ENCODE measurements at places on chromosomes 16 and 17.

DNA sequence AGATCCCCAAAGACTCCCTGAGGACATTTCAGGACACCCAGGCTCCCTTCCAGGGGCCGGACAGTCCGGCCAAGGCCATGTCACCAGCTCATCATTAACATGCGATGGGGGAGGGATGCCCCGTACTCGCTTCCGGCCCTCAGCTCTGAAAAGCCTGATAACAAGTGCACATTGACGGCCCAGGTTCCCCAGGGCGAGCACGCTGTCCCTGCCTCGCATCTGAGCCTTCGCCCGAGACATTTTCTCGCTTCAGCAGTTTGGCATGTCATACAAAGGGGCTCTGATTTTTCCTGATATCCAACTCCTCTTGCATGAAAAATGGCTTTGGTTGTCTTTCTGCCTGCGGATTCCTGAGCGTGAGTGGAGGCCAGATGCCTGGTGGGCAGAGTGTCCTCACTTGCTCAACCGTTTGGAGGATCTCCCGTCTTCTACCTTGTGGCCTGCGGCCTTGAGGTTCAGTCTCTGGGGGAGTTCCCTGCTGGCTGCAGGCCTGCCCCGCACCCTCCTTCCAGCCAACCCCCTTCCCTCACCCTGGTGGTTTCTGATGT lies 14.1 kb downstream of the CACNG4 start:
- DNase-seq = no peak

- DNase-seq = no peak
These were observed 8.7 kb upstream of the IL4R start for GRCh38 chr16:27304881-27305745.

- DNase-seq = no peak
These were observed 20.1 kb downstream of the SIAH1 start for GRCh38 chr16:48365025-48365600.

DNA sequence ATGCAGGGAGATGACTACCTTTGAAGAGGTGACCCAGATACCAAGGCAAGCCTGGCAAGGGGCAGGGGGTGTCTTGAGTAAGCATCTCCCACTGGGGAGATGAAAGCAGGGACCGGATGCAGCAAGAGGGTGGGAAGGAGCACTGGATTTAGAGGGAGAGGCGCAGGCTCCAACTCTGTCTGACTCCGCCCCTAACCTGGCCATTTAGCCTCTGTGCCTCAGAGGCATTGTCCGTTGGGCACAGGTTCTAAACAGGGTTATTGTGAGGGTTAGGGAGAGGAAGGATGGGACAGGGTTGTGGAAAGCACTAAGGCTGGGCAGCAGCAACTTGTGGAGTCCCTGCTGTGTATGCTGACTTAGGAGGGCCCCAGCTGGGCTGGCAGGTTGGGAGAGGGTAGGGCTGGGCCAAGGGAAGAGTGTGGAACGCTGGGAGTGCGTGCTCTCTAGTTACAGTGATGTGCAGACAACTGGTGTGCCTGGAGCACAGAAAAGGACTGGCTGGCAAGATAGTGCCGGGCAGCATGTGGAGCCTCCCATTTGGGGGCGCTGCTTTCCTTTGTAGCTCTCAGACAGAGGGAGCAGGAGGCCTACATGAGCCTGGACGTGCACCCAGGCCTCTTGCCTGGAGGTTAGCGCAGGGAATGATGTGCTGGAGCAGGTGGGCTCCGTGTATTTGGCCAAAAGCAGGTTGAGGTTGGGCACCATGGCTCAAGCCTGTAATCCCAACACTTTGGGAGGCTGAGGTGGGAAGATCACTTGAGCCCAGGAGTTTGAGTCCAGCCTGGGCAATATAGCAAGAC lies 26.2 kb downstream of the TBX2 start:
- no peak for DNase-seq

DNA sequence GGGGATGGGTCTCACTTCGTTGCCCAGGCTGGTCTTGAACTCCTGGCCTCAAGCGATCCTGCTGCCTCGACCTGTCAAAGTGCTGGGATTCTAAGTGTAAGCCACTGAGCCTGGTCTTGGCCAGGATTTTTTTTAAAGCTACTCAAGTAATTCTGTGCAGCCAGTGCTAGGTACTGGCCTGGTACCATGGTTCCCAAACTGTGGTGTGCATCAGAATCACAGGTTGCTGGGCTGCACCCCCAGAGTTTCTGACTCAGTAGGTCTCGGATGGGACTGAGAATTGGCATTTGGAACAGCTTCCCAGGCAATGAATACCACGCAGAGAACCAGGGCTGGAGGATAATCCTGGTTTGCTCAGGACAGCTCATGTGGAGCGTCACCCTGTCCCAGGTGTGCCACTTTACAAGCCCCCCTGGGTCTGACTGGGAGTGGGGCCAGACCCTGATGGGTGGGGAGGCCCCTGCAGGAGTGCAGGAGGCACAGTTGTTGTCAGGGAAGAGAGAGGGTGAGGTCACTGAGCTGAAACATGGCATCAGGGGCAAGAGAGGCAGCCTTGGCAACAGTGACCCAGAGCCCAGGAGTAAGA lies 10.7 kb upstream of the MRPS23 start:
- no peak for DNase-seq

GRCh38 chr17:62870552-62870971 lies 62.4 kb upstream of the MARCHF10 start:
- no peak for DNase-seq

DNA sequence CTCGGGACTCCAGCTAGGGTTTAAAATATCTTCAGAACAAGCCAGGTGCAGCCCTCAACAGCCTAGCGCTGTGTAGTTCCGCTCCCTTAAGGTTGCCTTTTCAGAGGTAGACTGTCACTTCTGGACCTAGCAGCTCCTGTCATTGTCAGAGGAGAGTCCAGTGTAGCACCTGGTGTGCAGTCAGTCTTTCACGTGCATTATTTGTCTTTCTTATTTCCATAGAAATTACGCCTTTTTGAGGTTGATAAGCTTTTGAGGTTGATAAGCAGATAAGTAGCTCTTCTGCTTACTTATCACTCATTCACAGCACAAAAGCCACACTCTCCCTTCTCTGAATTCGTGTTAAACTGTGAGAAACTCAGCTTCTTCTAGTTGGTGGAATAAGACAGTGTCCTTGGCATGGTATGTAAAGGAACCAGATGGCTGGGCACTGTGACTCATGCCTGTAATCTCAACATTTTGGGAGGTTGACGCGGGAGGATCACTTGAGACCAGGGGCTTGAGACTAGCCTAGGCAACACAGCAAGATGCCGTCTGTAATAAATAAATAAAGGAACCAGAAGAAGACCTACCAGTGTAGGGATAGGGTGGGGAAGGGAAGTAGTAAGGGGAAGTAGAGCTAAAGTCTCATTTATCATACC lies 10.2 kb downstream of the EEF2K start:
- no peak for DNase-seq

DNA sequence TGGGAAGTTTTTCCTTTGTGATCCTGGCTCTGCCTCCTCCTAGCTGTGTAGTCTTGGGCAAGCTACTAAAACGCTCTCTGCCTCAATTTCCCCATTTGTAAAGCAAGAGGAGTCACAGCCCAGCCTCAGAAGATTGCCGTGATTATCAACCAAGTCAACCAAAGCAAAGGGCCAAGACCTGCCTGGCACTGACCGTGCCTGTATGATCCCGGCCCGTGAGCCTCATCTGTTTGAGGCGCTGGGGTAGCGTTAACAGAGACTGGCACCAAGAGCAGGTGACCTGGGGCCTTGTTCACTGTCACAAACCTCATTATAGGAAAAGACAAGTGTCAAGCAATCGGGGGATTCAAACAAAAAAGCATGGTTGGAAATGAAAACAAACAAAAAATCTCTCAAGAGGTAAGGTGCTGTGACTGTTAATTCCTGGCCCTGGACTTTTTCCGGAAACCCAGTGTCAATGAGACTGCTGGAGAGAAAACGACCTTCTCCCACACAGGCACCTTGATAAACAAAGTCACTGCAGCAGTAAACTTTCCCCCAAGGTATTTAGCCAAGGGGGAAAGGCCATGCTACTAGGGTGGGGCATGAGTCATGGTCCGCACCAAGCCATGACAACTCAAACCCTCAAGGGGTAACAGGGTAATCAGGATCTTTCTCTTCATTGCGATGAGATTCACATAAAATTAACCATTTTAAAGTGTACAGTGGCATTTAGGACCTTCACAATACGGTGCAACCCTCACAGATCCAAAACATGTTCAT lies 5.4 kb downstream of the MEAK7 start:
- no peak for DNase-seq

- DNase-seq = no peak
These were observed 53.0 kb downstream of the SF3B3 start for GRCh38 chr16:70576431-70577255.

GRCh38 chr17:9444687-9445086 lies 130.9 kb downstream of the STX8 start:
- DNase-seq = no peak

- DNase-seq = peak; percentile 39
These were observed at the start of gene GPRC5B for GRCh38 chr16:19884611-19885450. TSS of gene GPRC5B (minus strand) at chr16:19884848. CDS start at chr16:19872845, 12,003 bp downstream.

DNA sequence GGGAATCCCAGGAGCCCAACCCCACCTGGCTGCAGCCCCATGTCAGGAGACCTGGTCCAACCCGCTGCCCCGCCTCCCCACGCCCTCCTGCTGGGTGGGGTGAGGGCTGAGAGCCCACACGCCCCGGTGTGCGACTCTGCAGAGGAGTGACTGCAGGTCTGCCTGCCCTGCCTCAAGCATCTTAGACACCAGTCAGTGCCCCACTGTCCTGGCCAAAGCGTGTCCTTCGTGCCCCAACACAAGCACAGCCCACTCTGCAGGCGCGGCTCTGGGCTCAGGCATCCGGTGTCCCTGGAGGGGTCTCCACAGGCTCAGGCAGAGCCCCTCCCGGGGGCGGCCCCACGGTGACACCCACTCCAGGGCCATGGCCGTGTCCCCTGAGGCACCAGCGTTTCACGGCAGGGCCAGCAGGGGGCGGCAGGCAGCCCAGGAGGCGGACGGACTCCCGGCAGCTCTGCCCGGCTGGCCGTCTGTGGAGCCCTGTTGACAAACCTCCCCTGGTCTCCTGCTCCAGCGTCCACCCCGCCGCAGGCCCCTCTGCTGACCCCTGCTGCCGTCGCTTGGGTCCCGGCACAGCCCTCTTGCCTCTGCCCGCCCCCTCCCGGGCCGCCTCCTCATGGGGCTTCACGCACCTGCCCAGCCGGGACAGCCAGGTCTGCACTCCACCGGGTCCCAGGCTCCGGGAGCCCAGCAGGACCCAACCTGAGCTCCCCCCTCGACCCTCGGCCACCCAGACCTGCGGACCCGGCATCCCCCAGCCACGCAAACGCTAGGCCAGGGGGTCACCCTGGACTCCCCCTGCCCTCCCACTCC lies 8.6 kb upstream of the UBE2I start:
- no peak for DNase-seq

GRCh38 chr17:49437696-49438435 lies 23.2 kb upstream of the PHB1 start:
- no peak for DNase-seq

DNA sequence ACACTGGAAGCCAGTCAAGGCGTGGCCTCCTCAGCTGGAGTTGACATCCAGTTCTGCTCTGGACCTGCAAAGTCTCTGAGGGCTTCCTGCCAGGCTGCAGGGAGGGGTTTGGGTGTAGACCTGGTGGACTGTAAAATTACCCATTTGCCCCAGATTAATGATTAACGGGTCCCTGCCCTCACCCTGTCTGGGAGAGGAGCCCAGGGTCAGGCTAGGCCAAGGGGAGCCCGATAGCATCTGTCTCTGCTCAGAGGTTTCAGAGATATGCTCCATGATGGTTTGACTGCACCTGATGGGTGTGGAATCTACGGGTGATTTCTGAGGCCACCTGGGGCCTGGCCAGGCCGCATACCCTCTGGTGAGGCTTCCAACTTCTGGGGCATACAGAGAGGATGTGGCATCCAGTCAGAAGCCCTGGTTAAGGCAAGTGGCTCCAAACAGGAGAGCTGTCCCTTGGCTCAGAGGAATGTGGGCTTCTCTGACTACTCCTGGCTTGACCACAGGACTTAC lies 11.2 kb downstream of the PPY start:
- no peak for DNase-seq

- DNase-seq = peak; percentile 46
These were observed 61.4 kb downstream of the NFATC3 start for GRCh38 chr16:68146585-68146984.

DNA sequence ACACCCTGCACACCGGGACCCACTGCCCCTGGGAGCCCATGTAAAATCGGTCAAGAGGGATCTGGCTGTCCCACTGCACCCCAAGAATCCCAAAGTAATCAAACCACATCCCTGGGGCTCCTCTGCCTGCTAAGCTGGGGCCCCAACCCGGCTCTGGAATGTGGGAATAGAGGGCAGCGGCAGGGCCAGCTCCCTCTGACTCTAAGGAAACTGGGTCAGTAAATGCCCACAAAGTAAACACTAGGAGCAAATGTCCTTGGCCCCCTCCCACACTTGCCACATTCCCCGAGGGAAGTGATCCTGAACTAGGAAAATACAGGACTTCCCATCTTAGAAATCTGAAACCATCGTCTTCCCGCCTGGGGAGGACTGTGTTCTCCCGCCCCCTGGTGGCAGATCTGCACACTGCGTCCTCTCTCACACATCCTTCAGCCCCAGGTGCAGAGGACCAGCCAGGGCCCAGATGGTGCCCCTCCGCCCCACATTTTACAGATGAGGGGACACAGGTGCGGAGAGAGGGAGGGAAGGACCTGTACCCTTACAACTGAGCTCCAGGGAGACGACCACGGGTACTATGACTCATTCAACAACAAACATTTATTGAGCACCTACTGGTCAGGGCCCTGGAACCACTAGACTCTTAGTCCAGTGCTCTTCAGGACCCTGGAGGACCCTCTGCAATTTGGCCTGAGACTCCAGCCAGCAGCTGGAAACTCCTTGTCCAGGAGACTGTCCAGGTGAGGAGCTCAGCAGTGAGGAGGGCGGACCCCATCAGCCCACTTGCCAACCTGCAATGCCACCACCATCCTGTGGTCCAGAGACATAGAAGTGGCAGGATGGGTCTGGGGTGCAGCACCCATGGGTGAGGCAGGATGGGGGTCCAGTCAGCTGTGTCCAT lies 10.1 kb downstream of the P3H4 start:
- peak; percentile 63 for DNase-seq

DNA sequence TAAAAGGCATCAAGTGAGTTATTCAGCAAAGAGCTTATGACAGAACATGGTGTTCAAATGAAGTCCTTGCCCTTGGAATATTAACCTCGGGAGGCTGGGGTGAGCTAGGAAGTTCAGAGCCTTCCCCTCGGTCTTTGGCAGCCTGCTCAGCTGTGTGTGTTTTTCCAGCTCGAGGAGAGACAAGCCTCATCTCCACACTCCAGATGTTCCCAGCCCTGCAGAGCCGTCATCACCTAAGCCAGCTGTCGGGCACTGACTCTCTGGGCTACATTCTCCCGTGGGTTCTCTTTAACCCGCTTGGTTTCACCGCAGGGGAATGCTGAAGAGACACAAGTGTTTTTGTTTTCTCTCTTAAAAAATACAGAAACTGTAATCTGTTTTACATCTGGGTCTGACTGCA lies 47.1 kb downstream of the IRX3 start:
- peak; percentile 73 for DNase-seq

GRCh38 chr16:83438326-83438725 lies 369.5 kb upstream of the HSBP1 start:
- DNase-seq = no peak

Data from skin of body (tissue), 3 donors.